ENCODE measurements at places on chromosomes 7 and 10. TPM values are rescaled to one million over a fixed set of nuclear protein-coding genes. Genes with fewer than 3 reads are reported as not detected.

The SMKR1 gene
- total RNA-seq, result 4.7 TPM

GRCh38 chr10:131875501-131875900, 25.3 kb upstream of the PPP2R2D start:
- H3K4me1 ChIP-seq, result no peaks in the 10 kb centered on the region
- no peaks in the 10 kb centered on the region for H3K36me3 ChIP-seq
- no peak for DNase-seq
- peaks cover 9% of the 10 kb centered on the region for H3K27me3 ChIP-seq
- H3K4me3 ChIP-seq, result no peak overlapping the region
- no peak overlapping the region for H3K27ac ChIP-seq

The PRRT4 gene
- total RNA-seq, result 0.39 TPM

DNA sequence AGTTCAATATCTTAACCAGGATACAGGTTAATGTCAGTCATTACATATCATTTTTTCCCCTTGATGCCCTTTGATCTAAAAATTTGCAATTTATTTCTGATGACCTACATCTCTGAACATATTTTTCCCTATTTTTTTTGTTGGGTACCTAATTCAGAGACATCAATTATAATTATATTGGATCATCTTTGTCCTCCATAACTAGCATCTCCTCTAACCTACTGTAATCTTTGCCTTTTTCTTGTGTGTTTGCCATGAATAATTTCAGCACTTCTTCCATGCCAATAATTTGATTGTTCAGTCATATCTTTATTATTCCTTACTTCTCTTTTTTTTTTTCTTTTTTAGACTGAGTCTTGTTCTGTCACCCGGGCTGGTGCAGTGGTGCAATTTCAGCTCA, 39.2 kb upstream of the FGFR2 start:
- H3K4me1 ChIP-seq, result no peaks in the 10 kb centered on the region
- no peak overlapping the region for H3K4me3 ChIP-seq
- no peak overlapping the region for H3K27ac ChIP-seq
- no peaks in the 10 kb centered on the region for H3K36me3 ChIP-seq

The DYDC2 gene
- total RNA-seq, result not detected

GRCh38 chr10:72697716-72698115, 5.8 kb downstream of the MCU start:
- DNase-seq, result no peak
- H3K27me3 ChIP-seq, result peaks cover 5% of the 10 kb centered on the region
- H3K27ac ChIP-seq, result no peak overlapping the region
- no peaks in the 10 kb centered on the region for H3K36me3 ChIP-seq

The GIMAP2 gene
- 30.5 TPM for total RNA-seq

GRCh38 chr7:38563741-38564140, 67.4 kb downstream of the AMPH start:
- DNase-seq, result no peak
- H3K27me3 ChIP-seq, result peaks cover 14% of the 10 kb centered on the region
- H3K4me1 ChIP-seq, result no peaks in the 10 kb centered on the region
- H3K27ac ChIP-seq, result no peak overlapping the region
- no peaks in the 10 kb centered on the region for H3K36me3 ChIP-seq
- no peak overlapping the region for H3K4me3 ChIP-seq

DNA sequence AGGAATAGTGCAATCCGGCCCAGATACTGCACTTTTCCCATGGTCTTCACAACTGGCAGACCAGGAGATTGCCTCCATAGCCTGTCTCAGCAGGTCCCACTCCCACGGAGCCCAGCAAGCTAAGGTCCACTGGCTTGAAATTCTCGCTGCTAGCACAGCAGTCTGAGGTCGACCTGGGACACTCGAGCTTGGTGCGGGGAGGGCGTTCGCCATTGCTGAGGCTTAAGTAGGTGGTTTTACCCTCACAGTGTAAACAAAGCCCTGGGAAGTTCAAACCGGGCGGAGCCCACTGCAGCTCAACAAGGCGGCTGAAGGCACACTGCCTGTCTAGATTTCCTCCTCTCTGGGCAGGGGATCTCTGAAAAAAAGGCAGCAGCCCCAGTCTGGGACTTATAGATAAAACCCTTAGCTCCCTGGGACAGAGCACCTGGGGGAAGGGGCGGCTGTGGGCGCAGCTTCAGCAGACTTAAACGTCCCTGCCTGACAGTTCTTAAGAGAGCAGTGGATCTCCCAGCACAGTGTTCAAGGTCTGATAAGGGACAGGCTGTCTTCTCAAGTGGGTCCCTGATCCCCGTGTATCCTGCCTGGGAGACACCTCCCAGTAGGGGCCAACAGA, 293.5 kb upstream of the GALNT17 start:
- no peak overlapping the region for H3K4me3 ChIP-seq
- H3K27ac ChIP-seq, result no peak overlapping the region
- H3K4me1 ChIP-seq, result no peaks in the 10 kb centered on the region
- no peak for DNase-seq
- no peaks in the 10 kb centered on the region for H3K36me3 ChIP-seq
- H3K27me3 ChIP-seq, result no peaks in the 10 kb centered on the region

GRCh38 chr10:49166484-49167400, 21.4 kb downstream of the TMEM273 start:
- H3K4me1 ChIP-seq, result peaks cover 46% of the 10 kb centered on the region
- H3K36me3 ChIP-seq, result peaks cover 40% of the 10 kb centered on the region
- H3K4me3 ChIP-seq, result no peak overlapping the region
- peak overlapping the region; percentile 88 for H3K27ac ChIP-seq
- DNase-seq, result no peak
- H3K27me3 ChIP-seq, result no peaks in the 10 kb centered on the region

- H3K27me3 ChIP-seq, result peaks cover 6% of the 10 kb centered on the region
- peaks cover 5% of the 10 kb centered on the region for H3K4me1 ChIP-seq
These were observed 181.8 kb upstream of the PFKP start for GRCh38 chr10:2885288-2886278.

GRCh38 chr7:74544706-74545469, 91.2 kb downstream of the GTF2IRD1 start:
- H3K27ac ChIP-seq, result no peak overlapping the region
- H3K4me3 ChIP-seq, result no peak overlapping the region
- H3K27me3 ChIP-seq, result no peaks in the 10 kb centered on the region
- H3K36me3 ChIP-seq, result no peaks in the 10 kb centered on the region
- no peaks in the 10 kb centered on the region for H3K4me1 ChIP-seq

Measured in activated T-helper 2 cell treated with anti-CD3 and anti-CD28 coated beads, Interferon-gamma antibody, Interleukin-2, Interleukin-4, amounts not matched to agents 10 μg/mL and 5 μg/mL and 100 μg/mL, durations not matched to agents 14 hours and 24 hours and 36 hours (primary cell).